ENCODE measurements at places on chromosomes 4 and X.
A peak's percentile ranks its signal among the peaks of the same experiment; 100 is the strongest.

DNA sequence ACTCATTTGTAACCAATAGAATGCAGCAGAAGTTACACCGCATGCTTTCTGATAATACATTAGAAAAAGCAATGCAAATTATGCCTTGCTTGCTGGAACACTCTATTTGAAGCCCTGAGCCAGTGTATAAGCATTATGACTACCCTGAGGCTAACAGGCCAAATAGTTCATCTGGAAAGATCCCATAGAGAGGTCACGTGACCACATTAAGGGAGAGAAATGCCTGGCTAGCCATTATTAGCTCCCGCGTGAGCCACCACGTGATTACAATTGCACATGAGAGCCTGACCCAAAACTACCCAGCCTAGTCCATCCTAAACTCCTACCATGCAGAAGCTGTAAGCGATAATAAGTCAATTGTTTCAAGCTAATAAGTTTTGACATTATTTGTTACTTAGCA, 472.9 kb upstream of the GALNTL6 start:
- no peak for DNase-seq

- DNase-seq: peak; percentile 73
Measured at GRCh38 chr4:48194971-48195370, 60.9 kb upstream of the TXK start.

DNA sequence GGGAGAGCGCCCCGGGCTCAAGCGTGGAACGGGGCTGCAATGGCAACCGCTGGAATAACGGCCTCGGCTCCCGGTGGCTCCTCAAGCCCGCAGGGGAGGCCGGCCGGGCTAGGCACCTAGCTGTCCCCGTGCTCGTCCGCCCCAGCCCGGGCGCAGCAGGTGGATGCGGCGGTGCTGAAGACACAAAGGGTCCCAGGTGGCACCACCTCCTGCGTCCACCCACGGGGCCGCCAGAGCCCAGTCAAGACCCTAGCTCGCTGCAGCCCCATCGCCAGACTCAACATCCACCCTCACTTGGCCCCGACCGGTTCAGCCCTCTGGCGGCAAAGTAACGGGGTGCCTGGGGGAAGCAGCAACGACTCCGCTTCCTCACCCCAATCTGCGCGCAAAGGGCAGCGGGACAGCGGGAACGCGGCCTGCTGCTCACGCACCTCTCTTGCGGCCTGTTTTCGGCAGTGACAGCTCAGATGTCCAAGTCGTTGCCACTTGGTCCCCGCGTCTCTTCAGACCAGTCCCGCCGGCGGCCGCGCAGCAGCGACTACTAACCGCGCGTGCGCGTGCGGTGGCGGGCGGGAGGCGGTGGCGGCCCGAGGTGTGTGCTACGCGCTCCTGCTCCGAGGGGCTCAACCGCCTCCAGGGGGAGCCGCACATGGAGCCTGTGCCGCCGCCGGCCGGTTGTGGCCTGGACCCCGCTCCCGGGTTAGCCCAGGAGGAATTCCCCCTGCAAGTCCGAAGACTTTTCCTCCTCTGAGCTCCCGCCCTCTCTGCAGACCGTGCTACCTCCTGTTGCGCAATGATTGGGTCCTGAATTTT, at the start of gene CLGN:
TSS of gene CLGN (minus strand) at position 543 of the 813 bp plus-strand sequence. CDS start 14,570 bp downstream, outside the sequence.
- DNase-seq: peak; percentile 73

DNA sequence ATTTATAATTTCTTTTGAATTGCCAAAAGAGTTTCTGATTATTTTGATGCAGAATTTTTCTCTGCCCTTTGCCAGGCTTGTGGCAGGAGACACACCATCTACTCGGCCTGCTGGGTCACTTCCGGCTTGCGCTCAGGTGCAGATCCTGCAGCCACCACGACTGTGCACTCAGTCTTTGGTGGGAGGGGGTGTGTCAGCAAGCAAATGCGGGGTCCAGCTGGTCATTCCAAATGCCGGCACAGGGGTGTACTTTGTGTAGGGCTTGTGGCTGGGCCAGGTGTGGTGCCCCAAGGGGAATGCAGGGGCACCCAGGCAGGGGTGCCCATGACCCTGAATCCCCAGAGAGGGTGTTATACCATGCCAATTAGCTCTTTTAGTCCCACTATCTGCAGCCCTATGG, 673.0 kb downstream of the TLL1 start:
- DNase-seq: no peak

GRCh38 chr4:125828346-125828745, 513.6 kb downstream of the FAT4 start:
- DNase-seq: no peak

- DNase-seq: no peak
Measured at GRCh38 chrX:108312957-108313356, 125.3 kb downstream of the COL4A6 start.

DNA sequence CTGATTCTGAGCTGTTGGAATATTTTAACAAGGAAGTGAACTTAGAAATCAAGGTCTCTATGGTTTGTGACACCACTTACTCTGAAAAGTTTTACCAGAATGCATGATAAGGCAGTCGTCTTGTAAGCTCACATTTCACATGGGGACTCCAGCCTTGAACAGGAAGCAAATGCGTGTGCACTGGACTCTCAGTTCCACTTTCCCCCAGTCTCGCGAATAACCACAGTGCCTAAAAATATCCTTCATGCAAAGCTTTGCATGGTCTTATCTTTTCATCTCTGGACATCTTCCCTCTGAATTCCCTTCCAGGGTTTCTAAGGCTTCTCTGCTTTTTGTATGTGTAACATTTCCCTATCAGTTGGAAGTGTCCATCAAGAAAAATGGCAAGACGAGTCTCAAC, 581.8 kb downstream of the NLGN4X start:
- no peak for DNase-seq

DNA sequence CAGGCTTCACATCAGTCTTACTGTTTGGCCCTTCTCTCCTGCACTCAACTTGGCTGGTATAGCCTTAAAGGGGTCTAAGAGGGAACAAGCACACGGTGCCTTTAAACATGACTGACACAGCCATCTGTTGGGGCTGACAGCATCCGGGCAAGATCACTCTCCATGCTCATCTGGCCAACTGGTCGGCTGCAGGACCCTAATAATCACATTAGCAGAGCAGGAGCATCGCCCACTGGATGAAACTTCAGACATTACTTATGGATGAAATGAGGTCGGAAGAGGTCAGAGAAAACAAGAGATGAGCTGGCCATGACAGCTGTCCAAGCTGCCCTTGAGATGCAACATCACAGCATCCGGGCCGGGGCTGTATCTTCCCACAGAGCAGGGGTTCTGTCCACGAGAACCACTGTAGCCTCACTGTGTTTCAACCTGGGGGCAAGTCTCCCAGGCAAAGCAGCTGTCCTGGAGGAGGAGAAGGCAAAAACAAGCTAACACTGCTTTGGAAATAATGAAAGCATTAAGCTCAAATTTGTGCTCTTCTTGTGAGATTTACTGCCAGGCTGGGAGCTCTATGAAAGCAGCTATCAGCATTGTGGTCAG, 94.4 kb upstream of the TTC29 start:
- no peak for DNase-seq

- no peak for DNase-seq
Measured at GRCh38 chr4:188536826-188537225, 397.6 kb downstream of the TRIML1 start.

DNA sequence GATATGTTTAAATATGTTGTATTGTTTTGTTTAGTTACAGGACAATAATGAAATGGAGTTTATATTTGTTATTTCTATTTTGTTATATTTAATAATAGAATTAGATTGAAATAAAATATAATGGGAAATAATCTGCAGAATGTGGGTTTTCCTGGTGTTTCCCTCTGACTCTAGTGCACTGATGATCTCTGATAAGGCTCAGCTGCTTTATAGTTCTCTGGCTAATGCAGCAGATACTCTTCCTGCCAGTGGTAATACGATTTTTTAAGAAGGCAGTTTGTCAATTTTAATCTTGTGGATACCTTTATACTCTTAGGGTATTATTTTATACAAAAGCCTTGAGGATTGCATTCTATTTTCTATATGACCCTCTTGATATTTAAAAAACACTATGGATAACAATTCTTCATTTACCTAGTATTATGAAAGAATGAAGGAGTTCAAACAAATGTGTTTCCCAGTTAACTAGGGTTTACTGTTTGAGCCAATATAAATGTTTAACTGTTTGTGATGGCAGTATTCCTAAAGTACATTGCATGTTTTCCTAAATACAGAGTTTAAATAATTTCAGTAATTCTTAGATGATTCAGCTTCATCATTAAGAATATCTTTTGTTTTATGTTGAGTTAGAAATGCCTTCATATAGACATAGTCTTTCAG, 26.9 kb downstream of the NUDT6 start:
- no peak for DNase-seq

DNA sequence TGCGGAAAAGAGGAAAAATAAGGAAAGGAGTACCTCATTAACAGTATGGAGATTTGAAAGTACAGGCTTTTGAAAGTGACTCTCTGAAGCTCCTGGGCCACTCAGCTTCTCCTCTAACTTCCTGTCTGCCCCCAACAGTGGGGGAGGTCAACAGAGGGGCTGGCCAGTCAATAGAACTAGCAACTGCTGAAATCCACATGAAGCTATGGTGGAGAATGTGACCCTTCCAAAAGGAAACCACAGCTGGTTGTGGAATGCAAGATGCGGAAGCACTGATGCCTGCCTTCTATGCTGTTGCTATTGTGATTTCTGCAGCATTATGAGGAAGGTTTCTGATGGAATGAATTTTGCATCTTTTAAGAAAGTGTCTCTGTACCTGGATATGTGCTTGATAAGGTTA, 2.4 kb downstream of the CORIN start:
- DNase-seq: no peak

GRCh38 chr4:77202491-77202890, 45.5 kb downstream of the CCNG2 start:
- no peak for DNase-seq

GRCh38 chrX:129646566-129647417, 8.0 kb downstream of the APLN start:
- no peak for DNase-seq

DNA sequence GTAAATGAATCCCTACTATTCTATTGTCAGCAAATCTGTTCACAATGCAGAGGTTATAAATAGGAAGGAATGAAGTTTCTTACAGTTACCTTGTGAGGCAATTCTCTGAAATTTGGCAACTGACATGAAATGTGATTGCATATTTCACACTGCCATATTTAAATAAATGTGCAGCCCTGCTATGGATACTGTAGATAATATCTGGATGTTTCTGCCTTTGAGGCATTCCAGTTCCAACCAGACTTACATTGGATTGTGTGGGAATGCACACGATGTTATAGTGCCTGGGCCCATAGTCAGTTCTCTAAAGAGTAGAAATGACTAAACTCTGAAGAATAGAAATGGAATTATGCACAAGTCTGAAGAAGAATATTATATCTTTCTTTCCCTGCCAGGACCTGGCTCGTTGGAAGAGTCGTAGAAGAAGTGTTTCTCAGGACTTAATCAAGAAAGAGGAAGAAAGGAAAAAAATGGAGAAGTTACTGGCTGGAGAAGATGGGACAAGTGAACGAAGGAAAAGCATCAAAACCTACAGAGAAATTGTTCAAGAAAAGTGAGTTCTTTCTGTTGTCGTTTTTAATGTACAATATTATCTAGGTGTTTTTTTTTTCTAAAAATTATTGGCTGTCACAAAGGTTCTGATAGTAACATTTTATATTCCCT, 102.7 kb downstream of the PHOX2B start:
- no peak for DNase-seq

GRCh38 chrX:37380256-37380655, 31.1 kb downstream of the PRRG1 start:
- no peak for DNase-seq

GRCh38 chrX:107674480-107675364, 46.4 kb downstream of the PRPS1 start:
- no peak for DNase-seq

DNA sequence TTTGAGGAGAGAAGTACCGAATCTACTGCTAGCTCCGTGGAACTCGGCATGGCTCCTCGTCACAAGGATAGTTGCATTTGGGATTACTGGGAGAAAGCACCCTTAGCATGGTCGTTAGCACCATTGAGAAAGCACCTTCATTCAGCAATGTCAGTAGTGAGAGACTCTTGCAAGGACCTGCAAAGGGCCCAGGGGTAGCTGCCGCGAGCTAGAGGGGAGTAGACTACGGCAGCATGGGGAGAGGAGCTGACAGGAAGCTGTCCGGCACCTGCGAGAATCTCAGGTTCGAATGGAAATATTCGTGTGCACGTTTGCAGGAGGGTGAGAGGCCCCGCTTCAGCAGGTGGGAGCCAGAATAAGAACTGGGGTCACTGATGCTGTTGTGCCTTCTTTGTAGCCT, 20.2 kb downstream of the TLR10 start:
- DNase-seq: no peak

DNA sequence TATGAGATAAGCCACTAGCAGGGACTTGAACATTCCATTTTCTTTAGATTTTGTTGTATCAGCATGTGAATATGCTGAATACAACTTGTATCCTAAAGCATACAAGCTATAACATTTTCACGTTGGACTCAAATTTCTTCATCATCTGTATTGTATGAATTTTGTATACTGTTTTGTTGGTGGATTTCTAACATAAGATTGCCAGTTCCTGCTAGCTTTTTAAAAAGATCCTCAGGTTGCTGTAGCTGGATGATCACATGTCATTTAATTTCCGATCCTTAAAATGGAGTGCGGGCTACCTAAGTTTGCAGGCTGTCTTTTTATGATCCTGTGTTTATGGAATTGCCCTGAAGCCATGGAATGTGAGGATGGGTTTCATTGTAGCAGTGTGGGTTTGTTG, 6.9 kb downstream of the PDLIM5 start:
- DNase-seq: no peak
